ENCODE measurements at places on chromosomes 12 and 14.

DNA sequence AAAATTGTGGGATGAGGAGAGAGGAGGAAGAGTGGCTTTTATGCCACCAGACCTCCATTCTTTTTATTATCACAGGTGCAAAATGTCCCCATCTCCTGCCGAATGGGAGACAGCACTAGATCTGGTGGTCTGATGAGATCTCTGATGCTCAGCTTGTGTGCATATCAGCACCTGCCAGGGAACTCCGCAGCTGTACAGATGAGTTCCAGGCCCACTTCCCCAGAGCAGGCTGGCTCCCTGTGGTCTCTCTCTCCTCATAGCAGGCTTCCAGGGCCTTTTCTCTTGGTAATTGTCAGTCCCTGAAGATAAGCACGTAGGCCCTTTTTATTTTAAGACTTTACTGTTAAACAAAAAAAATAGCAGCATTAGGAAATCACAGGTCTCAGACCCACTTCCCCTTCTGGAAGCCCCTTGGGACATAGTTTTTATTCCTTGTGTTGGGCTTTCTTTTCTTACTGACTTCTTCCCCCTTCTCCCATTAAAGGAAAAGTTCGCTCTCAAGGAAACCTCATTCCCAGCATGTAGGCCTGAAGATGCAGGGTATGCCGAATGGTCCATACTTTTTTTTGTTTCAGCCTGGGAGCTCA, 4.5 kb upstream of the TBC1D30 start:
- ATAC-seq = no peak

DNA sequence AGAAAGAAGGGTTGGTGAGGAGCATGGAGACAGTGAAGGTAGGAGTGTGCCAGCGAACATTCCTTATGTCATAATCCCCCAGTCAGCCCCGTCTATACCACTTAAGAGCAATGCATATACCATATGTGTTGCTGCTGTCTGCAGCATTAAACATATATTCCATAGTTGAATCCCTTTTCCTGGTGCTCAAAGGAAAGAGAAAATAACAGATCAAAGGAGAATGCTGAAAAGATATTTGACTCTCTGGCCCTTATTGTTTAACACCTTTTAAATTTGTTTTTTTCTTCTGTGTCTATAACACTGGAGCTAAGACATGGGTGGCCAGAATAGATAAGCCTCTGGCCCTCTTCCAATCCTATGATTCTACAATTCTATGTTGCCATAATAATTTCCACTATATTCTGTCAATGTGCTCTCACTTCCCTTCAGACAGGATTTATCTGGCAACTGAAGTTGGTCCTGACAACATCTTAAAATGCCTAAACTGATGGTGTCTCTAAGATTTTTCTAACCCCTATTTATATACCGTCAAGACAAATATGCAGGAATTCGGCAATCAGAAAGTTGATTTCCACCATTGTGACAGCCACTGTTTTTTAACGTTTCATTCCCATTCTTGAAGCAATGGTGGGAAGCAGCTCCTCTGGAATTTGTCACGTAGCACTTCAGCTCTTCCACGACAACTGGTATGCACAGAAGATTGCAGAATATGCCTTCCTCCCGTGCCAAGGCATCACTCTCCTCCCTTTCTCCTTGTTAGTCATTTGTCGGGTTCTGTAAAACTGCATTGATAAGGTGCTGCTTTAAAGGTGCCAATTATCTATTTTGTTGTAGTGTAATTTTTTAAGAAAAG, 204.7 kb downstream of the BCAT1 start:
- no peak for ATAC-seq

GRCh38 chr12:11638315-11638916, 11.1 kb upstream of the ETV6 start:
- ATAC-seq = no peak

GRCh38 chr14:40273417-40273816, 841.2 kb upstream of the FBXO33 start:
- no peak for ATAC-seq

DNA sequence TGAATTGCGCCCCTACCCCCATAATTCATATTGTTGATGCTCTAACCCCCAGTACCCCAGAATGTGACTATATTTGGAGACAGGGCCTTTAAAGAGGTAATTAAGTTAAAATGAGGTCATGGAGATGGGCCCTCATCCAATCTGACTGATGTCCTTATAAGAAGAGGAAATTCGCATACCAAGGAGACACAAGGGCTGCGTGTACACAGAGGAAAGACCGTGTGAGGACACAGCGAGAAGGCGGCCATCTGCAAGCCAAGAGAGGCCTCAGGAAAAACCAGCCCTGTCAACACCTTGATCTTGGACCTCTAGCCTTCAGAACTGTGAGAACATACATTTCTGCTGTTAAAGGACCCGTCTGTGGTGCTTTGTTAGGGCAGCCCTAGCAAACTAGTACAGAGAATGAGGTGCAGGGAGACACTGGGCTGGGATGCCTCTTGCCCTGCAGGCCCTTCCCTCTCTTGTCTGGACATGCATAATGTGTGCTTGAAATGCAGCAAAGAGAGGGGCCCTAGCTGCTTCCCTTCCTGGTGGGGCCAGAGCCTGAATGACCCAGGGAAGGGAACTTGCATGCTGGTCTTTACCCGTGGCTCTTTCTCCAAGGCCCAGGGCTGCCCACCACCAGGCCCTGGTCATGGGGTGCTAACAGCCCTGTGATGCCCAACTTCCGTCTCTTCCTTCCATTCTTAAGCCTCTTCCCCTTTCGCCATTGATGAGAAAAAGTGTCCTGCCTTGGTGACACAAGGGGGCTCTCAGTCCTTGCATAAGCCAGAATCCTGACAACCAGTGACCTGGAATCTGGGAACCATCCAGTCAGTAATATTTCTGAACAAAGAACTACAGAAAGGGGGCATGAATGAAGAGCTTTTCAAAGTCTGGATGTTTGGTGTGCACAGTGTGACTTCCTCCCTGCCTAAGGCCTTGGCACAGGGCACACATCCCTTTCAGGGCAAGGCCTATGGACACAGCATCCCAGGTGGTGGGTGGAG, 50.0 kb upstream of the GPATCH2L start:
- peak; percentile 64 for ATAC-seq

DNA sequence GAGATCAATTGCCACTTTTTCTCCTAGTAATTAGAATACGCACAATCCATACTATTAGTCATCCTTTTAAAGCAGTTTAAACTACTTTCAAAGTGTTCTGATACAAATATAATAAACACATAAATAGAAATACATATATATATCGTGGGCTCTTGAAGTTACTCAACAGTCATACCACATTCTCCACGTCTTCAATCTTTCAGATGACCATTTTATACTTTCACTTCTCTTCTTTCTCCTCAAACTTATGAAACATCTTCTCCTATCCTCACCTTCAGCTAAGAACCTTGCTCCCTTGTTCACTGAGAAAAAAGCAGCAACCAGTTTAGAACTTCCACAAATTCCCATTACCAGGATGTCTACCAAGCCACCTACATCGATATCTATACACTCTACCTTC, 19.2 kb downstream of the CEP290 start:
- no peak for ATAC-seq

- ATAC-seq = no peak
Measured at GRCh38 chr12:65106948-65107347, 14.2 kb downstream of the WIF1 start.

GRCh38 chr12:77070800-77071449, 5.6 kb upstream of the E2F7 start:
- no peak for ATAC-seq

GRCh38 chr12:52175371-52176350, 16.2 kb downstream of the KRT80 start:
- ATAC-seq = peak; percentile 24

GRCh38 chr14:92657457-92658142, 90.8 kb downstream of the LGMN start:
- ATAC-seq = peak; percentile 72

GRCh38 chr14:71521238-71522135, 410.7 kb upstream of the RGS6 start:
- ATAC-seq = no peak

DNA sequence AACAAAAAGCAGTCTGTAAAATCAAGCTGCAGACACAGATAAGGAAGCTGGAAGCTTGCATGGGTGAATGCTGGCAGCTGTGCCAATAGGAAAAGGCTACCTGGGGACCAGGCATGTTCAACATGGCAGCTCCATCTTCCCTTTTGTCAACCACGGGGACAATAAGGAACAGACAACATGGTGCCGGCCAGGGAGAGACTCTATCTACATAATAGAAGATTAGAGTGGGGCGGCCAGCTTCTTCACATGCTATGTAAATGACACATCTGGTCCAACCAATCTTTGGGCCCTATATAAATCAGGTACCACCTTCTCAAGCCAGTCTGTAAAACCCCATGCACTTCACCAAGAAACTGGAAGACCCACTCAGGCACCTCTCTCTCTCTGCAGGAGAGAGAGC, 157.6 kb downstream of the SUDS3 start:
- no peak for ATAC-seq

DNA sequence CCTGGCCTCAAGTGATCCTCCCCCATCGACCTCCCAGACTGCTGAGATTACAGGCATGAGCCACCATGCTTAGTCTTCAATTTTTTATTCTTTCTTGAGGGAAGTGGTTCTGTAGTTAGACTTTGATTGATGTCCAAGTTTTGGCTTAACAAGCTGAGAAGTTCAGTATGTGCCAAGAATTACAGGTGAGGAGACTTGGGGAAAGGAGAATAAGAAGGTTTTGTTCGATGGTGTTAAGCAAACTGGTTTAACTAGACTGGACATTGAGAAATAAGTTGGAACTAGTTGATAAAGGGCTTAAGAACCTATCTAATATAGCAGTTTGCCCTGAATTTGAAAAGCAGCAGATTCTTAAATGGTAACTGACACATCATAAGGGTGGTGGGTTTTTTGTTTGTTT, 32.6 kb upstream of the PLEKHD1 start:
- no peak for ATAC-seq

- ATAC-seq = no peak
Measured at GRCh38 chr12:123263196-123263817, 8.3 kb downstream of the CDK2AP1 start.

- no peak for ATAC-seq
Measured at GRCh38 chr12:84995641-84996040, 40.4 kb downstream of the TSPAN19 start.

DNA sequence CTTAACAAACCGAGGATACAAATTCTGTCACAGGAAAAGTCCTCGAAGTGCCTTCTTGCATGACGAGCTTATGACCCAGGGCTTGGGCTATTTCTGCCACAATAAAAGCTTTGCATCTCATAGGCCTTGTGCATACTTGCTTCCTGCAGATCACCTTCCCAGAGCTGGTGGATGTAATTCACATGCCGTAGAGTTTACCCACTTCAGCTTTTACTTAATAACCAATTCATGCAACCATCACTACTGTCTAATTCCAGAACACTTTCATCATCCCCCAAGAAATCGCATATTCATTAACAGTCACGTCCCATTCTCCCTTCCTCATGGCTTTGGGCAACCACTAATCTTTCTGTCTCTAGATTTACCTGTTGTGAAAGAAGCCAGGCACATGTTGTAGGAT, 9.0 kb upstream of the BDKRB1 start:
- ATAC-seq = no peak

DNA sequence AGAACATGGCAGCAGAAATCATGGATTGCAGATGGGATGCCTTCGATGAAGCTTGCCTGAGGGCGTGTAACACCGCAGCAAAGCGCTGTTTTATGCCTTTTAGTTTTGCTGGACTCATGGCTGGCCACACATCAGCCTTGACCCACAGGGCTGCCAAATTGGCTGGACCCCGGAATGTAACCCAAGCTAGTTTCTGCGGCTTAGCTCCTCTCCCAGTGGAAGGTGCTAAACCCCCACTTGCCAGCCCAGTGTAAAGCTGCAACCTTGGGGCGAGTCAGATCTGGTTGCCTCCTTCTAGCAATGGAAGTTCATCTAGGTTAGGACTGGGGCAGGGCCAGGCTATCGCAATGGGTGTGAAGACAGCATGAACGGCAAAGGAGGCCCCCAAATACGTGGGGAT, 38.3 kb downstream of the MEG3 start:
- no peak for ATAC-seq

DNA sequence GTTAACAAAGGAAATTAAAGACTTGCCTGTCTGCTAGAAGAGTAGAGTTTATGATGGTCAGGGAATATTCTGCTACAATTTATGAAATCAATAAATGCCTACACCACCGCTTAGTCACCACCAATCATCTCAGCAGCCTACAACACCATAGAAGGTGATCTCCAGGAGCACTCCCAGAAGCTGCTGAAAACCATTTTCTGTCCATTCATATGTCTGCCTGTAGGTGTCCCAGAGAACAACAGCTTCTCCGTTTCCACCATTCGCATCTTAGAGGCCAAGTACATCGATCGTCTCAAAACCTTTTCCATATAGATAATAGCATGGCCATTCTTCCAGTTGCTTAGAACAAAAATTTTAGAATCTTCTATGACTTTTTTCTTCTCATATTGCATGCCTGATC, 303.4 kb downstream of the KCNC2 start:
- no peak for ATAC-seq

- ATAC-seq = no peak
Measured at GRCh38 chr14:96735526-96735925, 61.7 kb upstream of the VRK1 start.

GRCh38 chr12:22230280-22230794, 104.2 kb downstream of the ST8SIA1 start:
- ATAC-seq = no peak

DNA sequence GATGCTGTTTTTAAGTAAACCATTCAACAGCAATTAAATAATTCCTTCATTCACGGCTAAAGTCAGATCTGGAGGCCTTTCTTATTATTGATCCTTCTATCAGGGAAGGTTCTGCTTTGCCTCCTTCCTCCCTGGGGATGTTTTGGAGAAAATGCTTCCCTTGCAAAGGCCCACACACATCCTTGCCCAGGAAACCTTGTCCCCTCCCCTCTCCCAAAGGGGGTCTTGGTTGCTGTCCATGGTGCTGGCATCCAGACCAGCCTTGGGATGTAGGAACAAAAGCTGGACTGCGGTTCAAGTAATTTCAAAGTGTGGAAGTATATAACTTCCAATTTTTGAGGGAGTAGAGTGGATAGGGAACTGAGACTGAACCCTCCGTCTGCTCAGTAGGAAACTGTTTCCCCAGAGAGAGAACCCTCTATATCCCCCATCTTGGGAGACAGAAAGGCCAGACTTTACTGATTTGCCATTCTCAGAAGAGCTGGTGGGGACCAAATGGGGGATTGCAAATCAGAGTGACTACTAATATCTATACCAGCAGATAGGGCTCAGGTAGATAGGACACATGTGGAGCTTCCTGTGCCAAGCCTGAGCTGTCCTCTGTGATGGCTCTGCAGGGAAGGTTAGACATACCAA, 5.6 kb downstream of the MARCHF9 start:
- no peak for ATAC-seq

DNA sequence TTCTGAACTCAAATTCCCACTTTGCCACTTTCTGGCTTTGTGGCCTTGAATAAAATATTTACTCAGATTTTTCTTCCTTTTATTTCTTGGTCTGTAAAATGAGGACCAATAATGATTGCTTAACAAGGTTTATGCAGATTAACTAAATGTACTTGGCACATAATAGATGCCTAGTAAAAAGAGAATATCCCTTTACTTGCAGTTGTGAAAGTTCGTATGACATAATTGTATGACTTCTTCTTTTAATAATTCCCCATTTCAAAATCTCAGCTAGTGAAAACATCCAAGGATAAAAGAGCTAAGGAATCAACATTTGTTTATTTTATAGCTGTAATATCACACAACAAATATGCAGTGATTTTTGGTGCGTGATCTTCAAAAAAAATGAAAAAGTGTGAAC, 215.6 kb upstream of the ATP2B1 start:
- no peak for ATAC-seq

All from gastroesophageal sphincter (tissue), 4 donors.